ENCODE measurements at places on chromosomes 7 and 10.

DNA sequence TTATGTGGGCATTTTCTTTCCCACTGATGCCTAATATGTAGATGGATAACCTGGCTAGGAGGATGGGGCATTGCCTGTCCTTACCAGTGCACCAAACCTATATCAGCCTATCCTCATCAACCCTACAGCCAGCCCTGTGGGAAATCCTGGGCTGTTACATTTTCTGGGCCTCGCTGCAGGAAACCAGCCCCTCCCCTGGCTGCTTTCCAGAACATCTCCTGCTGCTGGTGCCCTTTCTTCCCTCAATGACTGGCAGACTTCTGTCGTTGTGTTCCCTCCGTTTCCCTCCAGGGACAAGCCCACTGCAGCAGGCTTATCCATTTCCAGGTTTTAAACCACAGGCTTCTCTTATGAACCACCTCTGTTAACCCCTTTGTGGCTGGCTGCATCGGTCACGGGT is 486.1 kb upstream of the COBL start:
- DNase-seq = no peak

- peak; percentile 30 for DNase-seq
Measured at GRCh38 chr7:39838326-39838725, 111.7 kb upstream of the CDK13 start.

- DNase-seq = no peak
Measured at GRCh38 chr10:98035599-98035998, 5.2 kb upstream of the CRTAC1 start.

GRCh38 chr7:66778201-66778600 is 37.7 kb downstream of the RABGEF1 start:
- DNase-seq = no peak

- no peak for DNase-seq
Measured at GRCh38 chr10:2641028-2641427, 426.3 kb upstream of the PFKP start.

GRCh38 chr7:31055471-31055870 is 3.4 kb downstream of the ADCYAP1R1 start:
- DNase-seq = no peak

GRCh38 chr7:27994639-27995038 is 186.0 kb downstream of the JAZF1 start:
- no peak for DNase-seq

DNA sequence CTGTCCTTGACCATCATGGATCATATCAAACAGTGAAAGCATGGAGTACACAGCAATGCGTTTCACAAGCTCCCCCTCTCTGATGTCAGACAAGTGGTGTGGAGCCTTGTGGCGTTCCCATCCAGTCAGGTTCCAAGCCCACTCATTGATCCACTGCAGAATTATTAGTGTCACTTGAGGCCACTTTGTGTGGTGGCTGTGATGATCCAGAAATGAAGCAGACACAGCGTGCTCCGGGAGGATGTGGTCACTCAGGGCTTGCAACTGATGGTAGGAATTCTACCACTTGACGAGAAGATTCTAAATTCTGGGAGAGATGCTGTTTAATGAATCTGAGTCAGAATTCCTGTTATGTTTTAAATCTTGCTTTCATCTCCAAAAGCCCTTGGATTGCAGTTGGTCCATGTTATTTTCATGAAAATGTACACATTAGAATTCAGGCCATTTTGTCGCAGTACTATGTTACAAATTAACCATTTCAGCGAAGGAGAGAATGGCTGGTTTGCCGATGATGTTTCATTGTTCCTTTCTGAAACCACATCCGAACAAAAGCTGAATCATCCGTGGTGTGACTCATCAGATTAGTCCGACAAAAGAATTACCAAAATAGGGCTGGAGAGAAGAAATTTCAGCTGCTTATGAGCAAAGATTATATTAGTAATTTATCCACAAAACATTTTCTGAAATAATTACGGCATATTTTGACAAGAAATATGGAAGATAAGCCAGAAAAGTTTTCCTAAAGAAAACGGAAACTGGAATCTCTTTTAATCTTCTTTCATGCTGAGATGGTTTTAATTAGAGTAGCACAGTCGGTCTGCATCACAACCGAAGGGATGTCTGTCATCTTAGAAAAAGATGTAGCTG is 48.1 kb downstream of the INSYN2A start:
- DNase-seq = no peak

GRCh38 chr7:98323597-98324322 is 42.3 kb downstream of the BRI3 start:
- no peak for DNase-seq

- no peak for DNase-seq
Measured at GRCh38 chr7:74718336-74718735, 55.5 kb upstream of the NCF1 start.

DNA sequence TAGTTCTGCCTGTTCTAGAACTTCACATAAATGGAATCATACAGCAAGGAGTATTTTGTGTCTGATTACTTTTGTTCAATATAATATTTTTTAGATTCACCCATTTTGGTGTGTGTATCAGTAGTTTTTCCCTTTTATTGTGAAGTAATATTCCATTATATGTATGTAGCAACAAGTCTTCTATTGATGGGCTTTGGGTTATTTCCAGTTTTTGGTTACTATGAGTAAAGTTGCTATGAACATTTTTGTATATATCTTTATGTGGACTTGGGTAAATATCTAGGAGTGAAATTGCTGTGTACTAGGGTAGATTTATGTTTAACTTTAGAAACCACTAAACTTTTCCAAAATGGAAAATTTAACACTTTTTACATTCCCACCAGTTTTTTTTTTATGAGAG is 35.7 kb downstream of the ADK start:
- no peak for DNase-seq

DNA sequence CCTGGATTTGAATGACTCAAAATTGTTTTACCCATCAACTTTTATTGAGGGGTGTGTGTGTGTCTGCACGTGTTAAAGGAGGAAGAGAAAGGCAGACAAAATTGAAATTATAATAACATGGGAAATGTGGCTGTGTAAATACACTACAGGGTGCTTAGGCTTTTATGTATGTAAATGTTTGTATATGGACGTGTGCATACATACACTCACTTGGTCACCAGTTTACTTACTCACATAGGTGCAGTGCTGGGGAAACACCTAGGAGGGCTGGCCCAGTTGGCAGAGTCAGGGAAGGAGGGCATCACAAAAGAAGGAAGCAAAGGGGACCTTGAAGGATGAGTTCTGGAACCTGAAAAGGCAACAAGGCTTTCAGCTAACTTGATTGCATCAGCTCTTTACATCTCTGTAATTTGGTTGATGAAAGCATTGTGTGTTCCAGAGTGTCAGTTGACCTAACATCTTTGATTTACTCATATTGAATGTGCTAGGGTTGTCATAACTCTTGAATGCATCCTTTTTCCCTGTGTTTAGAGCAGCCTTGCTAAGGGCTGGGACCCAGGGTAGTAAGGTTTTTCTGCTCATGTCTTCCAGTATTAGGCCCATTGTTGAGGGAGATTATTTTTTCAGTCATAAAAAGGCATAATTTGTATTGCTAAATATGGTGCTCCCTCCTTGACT is 10.2 kb downstream of the WDR11 start:
- DNase-seq = no peak

- no peak for DNase-seq
Measured at GRCh38 chr7:1317646-1318045, 85.0 kb downstream of the UNCX start.

- peak; percentile 34 for DNase-seq
Measured at GRCh38 chr10:112314822-112315474, 31.7 kb downstream of the TECTB start.

- no peak for DNase-seq
Measured at GRCh38 chr10:110650265-110650668, 6.1 kb downstream of the RBM20 start.

DNA sequence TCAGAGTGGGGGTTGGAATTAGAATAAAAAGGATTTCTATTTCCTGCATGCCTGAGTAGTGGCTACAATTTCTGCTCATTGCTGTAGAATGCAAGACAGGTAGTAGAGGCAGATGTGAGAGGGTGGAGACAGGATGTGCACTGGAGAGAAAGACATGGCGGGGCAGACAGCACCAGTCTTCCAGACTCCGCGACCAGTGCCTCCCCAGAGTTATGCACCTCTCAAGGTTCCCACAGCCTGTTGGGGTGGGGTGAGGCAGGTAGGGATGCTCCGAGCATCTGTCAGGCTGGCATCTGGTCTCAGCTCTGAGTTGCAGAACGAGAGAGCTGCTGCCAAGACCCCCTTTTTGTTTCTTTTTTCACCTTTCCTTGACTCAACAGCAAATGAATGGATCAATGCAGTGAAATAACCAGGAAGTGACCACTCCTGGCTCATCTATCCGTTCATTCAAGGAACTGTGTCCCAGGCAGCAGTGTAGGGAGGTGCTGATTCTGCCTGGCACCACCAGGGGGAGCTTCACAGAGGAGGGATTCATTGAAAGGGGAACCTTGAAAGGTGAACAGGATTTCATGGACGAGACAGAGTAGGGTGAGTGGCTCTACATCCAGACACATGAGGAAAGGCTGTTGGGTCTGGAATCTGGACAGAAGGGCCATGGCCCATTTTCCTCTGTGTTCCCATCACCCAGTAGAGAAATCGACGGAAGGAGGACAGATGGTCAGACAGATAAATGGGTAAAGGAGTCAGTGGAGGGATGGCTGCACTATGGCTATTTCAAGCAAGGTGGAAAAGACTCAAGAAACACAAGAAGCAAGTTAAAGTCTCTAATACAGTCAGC is 17.2 kb upstream of the SLC18A3 start:
- no peak for DNase-seq

DNA sequence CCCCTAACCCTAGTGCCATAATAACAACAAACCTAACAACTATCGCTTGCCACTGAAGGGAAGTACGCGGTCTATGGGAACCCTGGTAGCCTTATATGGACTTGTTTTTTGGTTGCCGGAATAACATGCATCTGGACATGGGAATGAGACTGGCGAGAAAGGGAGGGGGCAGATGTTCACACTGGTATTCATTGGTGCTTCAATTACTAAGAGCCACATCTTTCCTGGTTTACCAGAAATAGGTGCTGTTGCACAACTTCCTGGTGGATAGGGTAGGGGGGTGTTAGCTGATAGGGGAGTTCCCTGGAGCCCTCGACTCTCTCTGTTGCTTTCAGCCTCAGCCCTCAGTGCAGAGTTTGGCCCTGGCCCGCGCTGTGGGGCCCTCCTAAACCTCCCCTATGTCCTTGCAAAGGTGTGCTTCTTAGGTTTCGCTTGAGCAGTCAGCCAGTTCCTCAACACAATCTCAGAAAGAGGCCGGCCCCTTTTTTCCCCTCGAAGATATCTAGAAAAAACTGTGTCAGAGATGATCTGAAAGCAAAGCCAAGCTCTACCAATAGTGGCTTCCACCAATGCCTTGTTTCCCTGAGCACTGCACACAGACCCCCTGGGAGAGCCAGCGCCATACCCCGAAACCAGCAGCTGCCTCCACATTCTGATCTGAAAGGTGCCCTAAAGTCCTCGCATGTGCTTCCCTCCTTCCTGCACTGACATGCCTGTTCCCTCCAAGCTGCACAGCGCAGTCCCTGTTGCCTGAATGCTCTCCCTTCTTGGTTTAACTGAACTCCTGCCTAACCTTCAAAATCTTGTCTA is 13.5 kb downstream of the TBXAS1 start:
- no peak for DNase-seq

DNA sequence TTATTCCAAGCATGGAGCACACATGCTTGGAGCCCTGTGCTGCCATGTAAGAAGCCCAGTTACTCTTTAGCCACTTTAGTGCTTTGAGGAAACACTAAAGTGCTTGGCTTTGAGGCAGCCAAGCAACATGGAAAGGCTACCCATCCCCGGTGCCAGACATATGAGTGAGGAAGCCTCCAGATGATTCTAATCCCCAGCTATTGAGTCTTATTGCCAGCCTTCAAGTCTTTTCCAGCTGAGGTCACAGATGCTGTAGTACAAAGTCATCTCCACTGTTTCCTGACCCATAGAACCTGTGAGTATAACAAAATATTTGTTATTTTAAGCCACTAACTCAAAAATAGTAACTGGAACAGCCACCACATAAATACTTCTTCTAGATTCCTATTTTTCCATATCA is 91.4 kb upstream of the CYP26C1 start:
- DNase-seq = no peak

DNA sequence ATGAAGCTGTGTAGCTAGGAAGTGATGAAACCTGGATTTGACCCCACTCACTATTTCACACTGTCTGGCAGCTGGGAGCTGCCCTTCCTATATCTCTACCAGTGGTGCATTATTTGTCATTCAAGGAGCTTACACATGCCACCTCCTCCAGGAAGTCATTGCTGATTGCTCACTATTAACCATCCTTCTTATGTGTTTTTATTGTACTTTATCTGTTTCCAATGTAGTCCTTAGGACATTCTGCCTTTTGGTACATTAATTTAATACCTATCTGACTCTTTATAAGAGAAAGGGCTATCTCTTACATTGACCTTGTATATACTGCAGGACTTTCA is 31.0 kb downstream of the HHEX start:
- DNase-seq = no peak

DNA sequence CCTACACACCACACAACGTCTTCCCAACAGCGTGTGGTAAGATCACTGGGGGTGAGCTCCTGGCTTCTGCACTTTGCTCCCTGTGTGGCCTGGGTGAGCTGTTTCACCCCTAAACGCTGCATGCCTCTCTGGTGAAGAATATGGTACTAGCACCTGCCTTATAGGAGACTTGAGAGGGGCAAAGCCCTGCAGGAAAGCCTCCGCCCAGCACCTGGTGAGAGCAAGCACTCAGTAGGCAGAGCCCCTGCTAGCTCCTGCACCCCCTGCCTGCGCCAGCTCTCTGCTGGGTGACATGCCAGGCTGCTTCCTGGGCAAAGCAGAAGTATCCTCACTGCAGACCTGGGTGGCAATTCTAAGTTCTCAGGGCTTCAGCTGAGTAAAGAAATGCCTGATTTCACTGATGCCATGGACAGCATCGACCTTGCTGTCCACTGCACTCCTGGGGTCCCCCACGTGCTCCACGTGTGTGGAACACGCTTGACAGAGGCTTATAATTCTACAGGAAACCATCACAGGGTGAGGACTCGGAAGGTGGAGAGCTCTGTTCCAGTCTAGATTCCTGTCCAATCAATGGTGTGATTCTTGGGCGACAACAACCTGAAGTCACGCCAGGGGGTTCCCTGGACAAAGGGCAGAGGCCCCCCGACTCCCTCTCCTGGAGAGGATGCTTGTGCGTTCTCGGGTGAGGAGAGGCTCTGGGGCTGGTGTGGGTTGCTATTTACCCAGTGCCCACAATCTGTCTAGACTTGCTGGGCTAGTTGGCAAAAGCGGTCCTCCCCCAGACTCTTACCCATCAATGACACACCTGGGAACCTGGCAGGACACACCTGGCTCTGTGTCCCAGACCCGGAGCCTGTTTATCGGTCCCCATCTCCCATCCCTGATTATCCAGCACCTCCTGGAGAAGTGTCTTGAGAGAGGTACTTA is 5.0 kb upstream of the CALML5 start:
- DNase-seq = no peak

Measured in skeletal muscle cell (primary cell).